Naive thymus-derived CD4-positive, alpha-beta T cell (primary cell): ENCODE measurements at places on chromosomes 12 and 14. TPM values are rescaled to one million over a fixed set of nuclear protein-coding genes. Genes with fewer than 3 reads are reported as not detected.
A peak's percentile ranks its signal among the peaks of the same experiment; 100 is the strongest.

- H3K27ac ChIP-seq, result no peak overlapping the region
- H3K36me3 ChIP-seq, result no peaks in the 10 kb centered on the region
- H3K4me3 ChIP-seq, result no peak overlapping the region
- H3K27me3 ChIP-seq, result peaks cover 44% of the 10 kb centered on the region
- DNase-seq, result no peak
Observed at GRCh38 chr14:60654334-60654821, 5.1 kb upstream of the SIX1 start.

- no peaks in the 10 kb centered on the region for H3K4me1 ChIP-seq
- DNase-seq, result no peak
- no peaks in the 10 kb centered on the region for H3K36me3 ChIP-seq
- no peaks in the 10 kb centered on the region for H3K27me3 ChIP-seq
- H3K27ac ChIP-seq, result no peak overlapping the region
- H3K4me3 ChIP-seq, result no peak overlapping the region
Observed at GRCh38 chr12:32083489-32083888, 23.2 kb upstream of the BICD1 start.

GRCh38 chr12:31324116-31324844, 1.7 kb downstream of the SINHCAF start:
- H3K4me1 ChIP-seq, result peaks cover 39% of the 10 kb centered on the region
- H3K27ac ChIP-seq, result peak overlapping the region; percentile 93

The MGP gene
- 1.7 TPM for total RNA-seq

DNA sequence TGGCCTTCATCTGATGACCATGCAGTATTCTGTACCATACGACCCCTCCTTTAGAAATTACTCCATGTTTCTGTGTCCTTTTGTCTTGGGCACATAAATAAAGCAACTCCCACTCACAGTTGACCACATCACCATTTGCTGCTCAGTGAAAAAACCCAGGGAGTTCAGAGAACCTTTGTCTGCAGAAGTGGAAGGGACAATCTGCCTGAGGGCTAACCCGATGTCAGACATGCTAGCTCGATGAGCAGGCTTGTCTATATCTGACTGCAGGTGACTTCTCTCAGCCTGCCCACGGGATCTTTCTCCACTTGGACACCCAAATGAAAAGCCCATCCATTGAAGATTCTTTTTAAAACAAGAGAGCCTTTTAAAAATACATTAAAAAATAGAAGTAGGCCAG, 45.7 kb upstream of the GRIP1 start:
- H3K27me3 ChIP-seq, result no peaks in the 10 kb centered on the region
- no peaks in the 10 kb centered on the region for H3K36me3 ChIP-seq
- no peak for DNase-seq
- H3K4me1 ChIP-seq, result no peaks in the 10 kb centered on the region
- no peak overlapping the region for H3K27ac ChIP-seq

DNA sequence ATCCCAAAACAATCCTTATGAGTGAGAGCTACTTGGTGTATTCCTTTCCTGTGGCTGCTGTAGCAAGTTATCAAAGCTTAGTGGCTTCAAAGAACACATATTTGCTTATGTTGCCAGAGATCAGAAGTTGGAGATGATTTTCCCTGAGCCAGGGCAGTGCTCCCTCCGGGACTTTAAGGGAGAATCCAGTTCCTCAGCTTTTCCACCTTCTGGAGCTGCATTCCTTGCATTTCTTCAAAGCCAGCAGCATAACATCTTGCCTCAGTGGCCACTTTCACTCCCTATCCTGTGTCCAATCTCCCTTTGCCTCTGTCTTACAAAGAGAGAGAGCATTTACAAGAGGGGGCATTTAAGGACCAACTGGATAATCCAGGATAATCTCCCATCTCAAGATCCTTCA, 33.7 kb downstream of the P2RX7 start:
- no peak overlapping the region for H3K27ac ChIP-seq
- H3K4me1 ChIP-seq, result no peaks in the 10 kb centered on the region
- H3K27me3 ChIP-seq, result no peaks in the 10 kb centered on the region
- H3K36me3 ChIP-seq, result peaks cover 9% of the 10 kb centered on the region
- no peak overlapping the region for H3K4me3 ChIP-seq

GRCh38 chr12:62813031-62813829, 121.7 kb downstream of the PPM1H start:
- no peaks in the 10 kb centered on the region for H3K36me3 ChIP-seq
- no peak for DNase-seq
- H3K27me3 ChIP-seq, result no peaks in the 10 kb centered on the region
- no peaks in the 10 kb centered on the region for H3K4me1 ChIP-seq
- no peak overlapping the region for H3K27ac ChIP-seq

DNA sequence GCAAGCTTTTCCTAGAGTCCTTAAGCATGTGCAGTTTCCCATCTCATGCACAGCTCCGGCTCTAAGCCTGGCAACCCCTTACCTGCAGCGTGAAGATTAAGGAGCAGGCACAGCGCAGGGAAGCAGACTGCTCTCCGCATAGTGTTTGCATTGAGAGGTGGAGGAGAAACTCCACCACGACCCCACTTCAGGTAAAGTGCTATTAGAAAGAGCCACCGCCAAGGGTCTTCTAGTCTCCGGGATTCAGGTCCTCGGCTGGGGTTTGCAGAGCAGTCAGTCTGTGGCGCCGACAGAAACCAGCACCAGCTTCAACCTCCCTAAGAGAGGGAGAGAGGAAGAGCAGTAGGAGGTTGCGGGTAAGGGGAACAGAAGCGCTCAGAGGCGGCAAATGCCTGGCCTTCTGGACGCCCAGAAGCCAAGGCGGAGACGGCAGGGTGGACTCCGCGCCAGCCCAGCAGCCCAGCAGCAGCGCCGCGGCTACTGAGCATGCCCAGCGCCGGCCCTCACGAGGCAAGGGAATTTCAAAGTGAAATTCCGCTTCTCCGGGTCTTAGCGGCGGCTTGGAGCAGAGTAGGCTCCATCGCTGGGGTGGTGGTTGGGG, at the start of gene PTPRR:
Gene PTPRR (minus strand): TSS at position 488 of the 601 bp plus-strand sequence. CDS start 348 bp downstream, at position 140.
- no peaks in the 10 kb centered on the region for H3K36me3 ChIP-seq
- H3K4me3 ChIP-seq, result no peak within 1 kb of the TSS
- no peak for DNase-seq
- H3K27ac ChIP-seq, result no peak within 1 kb of the TSS
- H3K4me1 ChIP-seq, result no peaks in the 10 kb centered on the region

DNA sequence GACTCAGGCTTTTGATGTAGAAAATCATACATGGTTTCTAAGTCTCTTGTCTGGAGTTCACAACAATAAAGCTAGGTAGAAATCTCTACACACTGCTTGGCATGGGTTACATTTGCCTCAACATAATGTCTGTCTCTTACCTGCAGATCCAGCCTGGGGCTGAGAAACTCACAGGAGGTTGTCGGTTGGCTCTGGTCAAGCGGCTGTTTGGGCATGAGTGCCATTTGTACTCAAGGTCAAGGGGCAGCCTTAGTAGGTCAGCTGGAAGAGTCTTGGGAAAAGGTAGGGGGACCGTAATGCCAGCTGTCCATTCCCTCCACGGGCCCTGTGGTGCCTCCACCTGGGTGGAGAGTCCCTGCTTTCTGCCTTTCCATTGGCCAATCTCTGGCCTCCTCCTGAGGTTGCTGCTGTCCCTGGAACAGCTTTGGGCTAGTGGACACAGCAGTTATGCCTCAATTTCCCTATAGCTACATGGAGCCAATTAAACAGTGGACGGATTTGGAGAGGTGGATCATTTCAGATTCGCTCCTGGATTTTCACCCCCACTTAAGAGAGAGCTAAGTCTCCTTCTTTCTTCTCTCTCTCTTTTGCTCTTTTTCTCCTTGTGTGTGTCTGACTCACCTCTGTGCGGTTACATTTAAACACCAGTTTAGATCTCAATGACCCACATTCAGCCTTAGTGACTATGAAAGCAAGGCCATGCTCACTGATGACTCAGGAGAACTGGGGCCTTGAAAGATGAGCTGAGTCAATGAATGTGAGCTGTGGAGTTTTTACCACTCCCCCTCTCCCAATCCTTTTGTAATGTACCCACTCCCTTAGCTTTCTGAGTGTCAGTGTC, 132.8 kb upstream of the HIF1A start:
- no peaks in the 10 kb centered on the region for H3K27me3 ChIP-seq
- H3K4me3 ChIP-seq, result no peak overlapping the region
- DNase-seq, result no peak
- H3K4me1 ChIP-seq, result no peaks in the 10 kb centered on the region
- no peak overlapping the region for H3K27ac ChIP-seq

The ALG10B gene
- total RNA-seq, result 12.0 TPM

DNA sequence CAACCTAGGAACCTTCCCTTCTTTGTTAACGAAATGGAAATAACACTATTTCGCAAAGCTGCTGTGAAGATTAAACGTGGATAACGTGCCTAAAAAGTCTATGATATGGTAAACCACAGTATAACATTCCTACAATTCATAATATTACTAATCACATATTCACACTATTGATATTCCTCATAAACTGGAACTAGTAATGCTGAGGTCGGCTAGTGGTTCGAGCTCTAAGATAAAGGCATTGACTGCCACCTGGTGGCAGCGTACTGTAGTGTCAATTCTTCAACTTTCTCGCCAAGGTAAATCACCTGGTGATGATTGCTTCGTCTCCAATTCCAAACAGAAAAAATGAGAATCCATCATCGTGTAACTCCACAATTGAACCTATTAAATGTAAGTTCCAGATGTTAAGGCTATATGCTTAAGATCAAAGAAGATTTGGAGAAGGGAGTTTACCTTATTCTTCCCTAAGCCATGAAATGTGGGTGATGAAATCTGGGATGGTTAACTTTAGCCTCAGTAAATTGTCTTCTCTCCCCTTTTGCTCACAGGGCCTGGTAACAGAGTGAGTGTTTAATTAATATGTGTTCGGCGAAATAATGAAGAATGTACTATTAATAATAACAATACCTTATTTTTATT, 197.5 kb upstream of the TMEM132C start:
- H3K27ac ChIP-seq, result no peak overlapping the region
- no peaks in the 10 kb centered on the region for H3K27me3 ChIP-seq
- H3K36me3 ChIP-seq, result no peaks in the 10 kb centered on the region
- H3K4me1 ChIP-seq, result no peaks in the 10 kb centered on the region

GRCh38 chr12:80056232-80056631, 43.1 kb upstream of the OTOGL start:
- H3K27me3 ChIP-seq, result no peaks in the 10 kb centered on the region
- DNase-seq, result no peak
- H3K36me3 ChIP-seq, result no peaks in the 10 kb centered on the region

The RNASE7 gene
- total RNA-seq, result not detected

The PRH2 gene
- not detected for total RNA-seq

- H3K27me3 ChIP-seq, result no peaks in the 10 kb centered on the region
- DNase-seq, result no peak
- peak overlapping the region; percentile 36 for H3K4me3 ChIP-seq
- peaks cover 15% of the 10 kb centered on the region for H3K4me1 ChIP-seq
Observed at GRCh38 chr12:50211392-50212070, 44.4 kb upstream of the CERS5 start.

The PHC1 gene
- total RNA-seq, result 49.2 TPM

DNA sequence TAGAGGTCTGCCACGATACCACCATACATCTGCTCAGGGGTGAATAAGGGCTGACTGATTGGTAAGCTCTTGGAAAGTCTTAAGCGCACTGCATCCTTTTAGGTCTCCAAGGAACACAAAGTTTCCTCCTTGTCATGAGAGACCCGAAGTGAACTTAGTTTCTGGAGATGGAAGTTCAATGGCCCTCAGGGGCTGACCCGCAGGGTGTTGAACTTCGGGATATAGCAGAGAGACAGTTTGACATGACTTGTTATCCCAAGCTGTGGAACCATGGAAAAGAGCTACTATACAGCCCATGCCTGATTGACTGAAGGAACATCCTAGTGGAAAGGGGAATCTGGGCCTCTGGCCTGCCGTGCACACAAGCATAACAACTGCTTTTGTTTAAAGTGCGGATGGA, 26.9 kb upstream of the CPNE8 start:
- no peaks in the 10 kb centered on the region for H3K36me3 ChIP-seq
- no peaks in the 10 kb centered on the region for H3K27me3 ChIP-seq
- H3K4me1 ChIP-seq, result no peaks in the 10 kb centered on the region
- DNase-seq, result no peak
- H3K27ac ChIP-seq, result no peak overlapping the region
- H3K4me3 ChIP-seq, result no peak overlapping the region

- H3K27me3 ChIP-seq, result no peaks in the 10 kb centered on the region
- H3K4me1 ChIP-seq, result peaks cover 66% of the 10 kb centered on the region
- H3K4me3 ChIP-seq, result peak overlapping the region; percentile 34
- H3K27ac ChIP-seq, result no peak overlapping the region
- DNase-seq, result no peak
- H3K36me3 ChIP-seq, result no peaks in the 10 kb centered on the region
Observed at GRCh38 chr14:70885343-70886022, 21.8 kb upstream of the PCNX1 start.

DNA sequence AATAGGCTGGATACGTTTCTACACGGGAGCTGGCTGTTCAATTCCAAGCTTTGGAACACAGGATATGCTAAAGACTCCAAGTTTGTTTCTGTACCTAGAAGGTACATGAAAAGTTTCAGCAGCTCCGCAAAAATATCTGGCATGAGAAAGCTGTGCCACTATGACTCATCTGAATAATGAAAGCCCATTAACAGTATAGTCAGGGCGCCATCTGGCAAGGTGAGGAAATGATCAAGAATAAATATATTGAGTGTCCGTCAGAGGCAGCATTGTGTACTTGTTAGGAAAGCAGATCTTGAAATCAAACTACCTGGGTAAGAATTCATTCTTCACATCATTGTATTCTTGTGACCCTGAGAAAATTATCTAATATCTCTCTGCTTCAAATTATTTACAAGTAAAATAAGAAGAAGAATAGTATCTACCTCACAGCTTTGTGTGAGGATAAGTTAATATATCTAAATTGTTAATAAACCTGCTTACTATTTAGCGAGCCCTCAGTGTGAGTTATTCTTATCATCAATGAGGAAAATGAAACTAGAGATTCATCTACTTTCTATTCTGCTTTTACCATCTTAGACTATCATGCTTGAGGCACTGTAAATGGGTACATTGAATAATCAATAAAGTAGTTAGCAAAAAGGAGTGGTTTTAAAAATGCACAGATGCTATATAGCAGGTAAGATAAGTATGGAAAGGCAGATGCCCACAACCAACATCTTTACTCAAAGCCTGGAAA, 53.5 kb downstream of the FSCB start:
- no peaks in the 10 kb centered on the region for H3K4me1 ChIP-seq
- H3K36me3 ChIP-seq, result no peaks in the 10 kb centered on the region
- DNase-seq, result no peak
- H3K27me3 ChIP-seq, result no peaks in the 10 kb centered on the region

GRCh38 chr12:69026336-69026735, 93.4 kb upstream of the CPM start:
- H3K27me3 ChIP-seq, result no peaks in the 10 kb centered on the region
- H3K27ac ChIP-seq, result no peak overlapping the region
- DNase-seq, result no peak
- no peak overlapping the region for H3K4me3 ChIP-seq

The RAD51AP1 gene
- total RNA-seq, result 1.8 TPM

- no peaks in the 10 kb centered on the region for H3K36me3 ChIP-seq
- no peak overlapping the region for H3K4me3 ChIP-seq
- no peaks in the 10 kb centered on the region for H3K4me1 ChIP-seq
Observed at GRCh38 chr12:52735816-52736632, 32.7 kb upstream of the KRT77 start.
